ENCODE measurements at places on chromosomes 13 and 19. TPM values are rescaled to one million over a fixed set of nuclear protein-coding genes. Genes with fewer than 3 reads are reported as not detected.

The CEACAM8 gene
- not detected for total RNA-seq

The UQCR11 gene
- 107 TPM for total RNA-seq

The PNMA8B gene
- 5.6 TPM for total RNA-seq

The ZNF525 gene
- 2.5 TPM for total RNA-seq

The ARRDC5 gene
- total RNA-seq = not detected

The ZNF534 gene
- not detected for total RNA-seq

The STX10 gene
- total RNA-seq = 74.2 TPM

The RGL3 gene
- total RNA-seq = under 0.01 TPM

The SELENOV gene
- total RNA-seq = not detected

The GNG7 gene
- total RNA-seq = not detected

The AXL gene
- 185 TPM for total RNA-seq

The UGGT2 gene
- 24.6 TPM for total RNA-seq
